Liver (tissue), 10 donors: ENCODE measurements at places on chromosomes 4 and X.

GRCh38 chr4:123215536-123215935 is 181.1 kb upstream of the SPRY1 start:
- DNase-seq: no peak

- no peak for DNase-seq
Observed at GRCh38 chr4:91114386-91114785, 987.2 kb downstream of the CCSER1 start.

- DNase-seq: no peak
Observed at GRCh38 chr4:150283689-150284088, 205.4 kb downstream of the DCLK2 start.

- DNase-seq: no peak
Observed at GRCh38 chr4:16259889-16260246, 33.6 kb upstream of the TAPT1 start.

GRCh38 chr4:36394352-36394903 is 113.0 kb downstream of the DTHD1 start:
- DNase-seq: no peak
